ENCODE measurements at places on chromosomes 11 and 22.

DNA sequence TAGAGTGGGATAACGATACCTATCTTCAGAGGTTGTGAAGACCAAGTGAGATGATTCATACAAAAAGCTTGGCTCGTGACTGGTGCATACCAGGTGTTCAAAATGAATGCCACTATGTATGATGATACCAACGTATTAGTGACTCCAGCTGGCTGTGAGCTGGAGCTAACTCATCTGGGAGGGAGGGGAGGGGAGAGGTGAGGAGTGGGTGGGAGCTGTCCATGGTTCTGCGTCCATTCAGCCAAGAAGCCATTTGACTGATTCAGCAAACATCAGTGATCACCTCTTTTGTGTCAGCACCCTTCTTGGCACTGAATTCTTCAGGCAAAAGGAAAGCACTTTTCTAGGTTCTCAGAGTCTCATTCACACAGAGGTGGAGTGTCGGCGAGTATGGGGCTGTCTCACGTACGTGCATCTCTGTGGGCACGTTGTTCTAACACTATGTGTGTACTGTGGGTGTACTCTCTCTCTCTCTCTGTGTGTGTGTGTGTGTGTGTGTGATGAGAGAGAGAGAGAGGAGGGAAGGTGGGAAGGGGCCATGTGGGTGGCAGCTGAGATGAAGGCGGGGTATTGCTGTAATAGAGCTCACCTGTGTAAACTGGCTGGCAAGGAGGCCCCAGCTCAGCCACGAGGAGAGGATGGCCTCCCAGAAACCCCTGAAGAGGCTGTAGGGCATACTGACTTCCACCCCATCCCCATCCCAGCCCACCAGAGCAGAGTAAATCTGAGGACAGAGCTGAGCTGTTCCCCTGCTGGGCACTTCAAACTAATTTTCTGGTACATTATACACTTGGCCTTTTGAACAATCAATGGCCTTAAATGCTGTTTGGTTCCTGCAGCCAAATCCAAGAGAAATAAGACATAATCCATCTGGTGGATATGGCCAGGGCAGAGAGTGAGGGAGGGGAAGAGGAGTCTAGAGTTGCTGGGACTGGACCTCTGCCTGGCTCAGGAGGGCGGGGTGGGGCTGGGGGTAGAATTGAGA is 96.1 kb upstream of the THY1 start:
- DNase-seq: no peak

DNA sequence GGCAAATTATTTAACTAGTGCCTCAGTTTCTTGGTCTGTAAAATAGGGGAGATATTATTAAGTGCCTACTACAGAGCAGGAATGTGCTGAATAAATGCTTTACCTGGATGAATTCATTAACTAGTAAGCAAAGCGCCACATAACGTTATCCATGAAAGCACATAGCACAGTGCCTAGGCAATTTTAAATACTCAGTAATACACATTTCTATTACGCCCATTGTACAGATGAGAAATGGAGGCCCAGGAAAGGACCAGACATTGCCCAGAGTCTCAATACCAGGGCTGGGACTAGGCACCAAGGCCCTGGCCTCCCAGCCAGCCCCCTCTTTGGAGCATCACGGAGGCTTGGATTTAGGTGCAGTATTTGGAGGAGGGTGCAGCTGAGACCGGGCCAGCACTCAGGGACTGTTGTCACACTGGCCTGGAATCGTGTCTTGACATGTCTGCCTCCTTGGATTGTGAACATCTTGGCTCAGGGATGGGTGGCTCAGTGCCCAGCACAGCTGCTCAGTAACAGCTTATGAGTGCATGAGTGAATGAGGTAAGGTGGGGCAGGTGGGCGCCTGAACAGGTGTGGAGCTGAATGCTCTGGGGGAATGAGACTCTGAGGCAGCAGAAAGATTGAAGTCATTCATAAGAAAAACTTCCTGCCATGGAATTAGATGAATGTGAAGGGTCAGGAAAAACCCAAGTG is 42.1 kb upstream of the TPBGL start:
- no peak for DNase-seq

DNA sequence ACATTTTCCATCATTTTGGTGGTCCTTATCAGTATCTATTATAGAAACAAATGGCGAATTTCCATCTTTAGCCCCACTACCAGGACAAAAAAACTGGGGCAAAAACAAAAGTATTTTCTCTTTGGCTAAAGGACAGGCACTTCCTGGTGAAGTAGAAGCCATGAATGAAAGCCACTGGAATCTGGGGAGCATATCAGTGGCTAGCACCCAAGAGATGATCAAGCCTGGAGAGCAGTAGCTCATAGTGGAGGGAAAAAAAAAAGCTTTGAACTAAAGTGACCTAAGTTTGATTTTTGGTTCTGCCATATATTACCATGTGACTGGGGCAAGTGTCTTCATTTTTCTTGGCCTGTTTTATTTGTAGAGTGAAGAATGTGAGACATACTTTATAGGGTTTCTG is 272.3 kb downstream of the GUCY1A2 start:
- DNase-seq: no peak

DNA sequence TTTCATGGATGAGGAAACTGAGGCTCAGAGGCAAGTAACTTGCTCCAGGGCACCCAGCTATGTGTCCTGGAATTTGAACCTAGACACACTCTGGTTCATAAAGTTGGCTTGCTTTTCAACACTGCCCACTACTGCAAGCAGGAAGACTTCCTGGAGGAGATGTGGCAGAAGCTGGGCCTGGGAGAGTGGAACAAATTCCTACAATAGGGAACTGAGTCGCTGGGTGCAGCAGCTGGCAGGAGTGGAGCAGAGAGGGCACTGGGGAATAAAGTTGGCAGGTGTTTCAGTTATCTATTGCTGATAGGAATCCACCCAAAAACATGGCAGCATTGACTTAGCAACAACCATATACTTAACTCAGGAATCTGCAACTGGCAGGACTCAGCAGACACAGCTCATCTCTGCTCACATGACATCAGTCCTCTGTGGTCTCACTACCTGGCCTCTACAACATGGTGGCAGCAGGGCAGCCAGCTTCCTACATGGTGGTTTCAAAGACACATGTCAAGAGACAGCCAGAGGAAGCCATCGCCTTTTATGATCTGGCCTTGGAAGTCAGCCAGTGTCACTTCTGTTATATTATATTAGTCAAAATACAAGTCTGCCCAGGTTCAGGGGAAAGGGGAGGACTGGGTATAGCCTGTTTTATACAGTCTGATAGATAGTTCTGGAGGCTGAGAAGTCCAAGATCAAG is 10.6 kb upstream of the CARD10 start:
- no peak for DNase-seq

DNA sequence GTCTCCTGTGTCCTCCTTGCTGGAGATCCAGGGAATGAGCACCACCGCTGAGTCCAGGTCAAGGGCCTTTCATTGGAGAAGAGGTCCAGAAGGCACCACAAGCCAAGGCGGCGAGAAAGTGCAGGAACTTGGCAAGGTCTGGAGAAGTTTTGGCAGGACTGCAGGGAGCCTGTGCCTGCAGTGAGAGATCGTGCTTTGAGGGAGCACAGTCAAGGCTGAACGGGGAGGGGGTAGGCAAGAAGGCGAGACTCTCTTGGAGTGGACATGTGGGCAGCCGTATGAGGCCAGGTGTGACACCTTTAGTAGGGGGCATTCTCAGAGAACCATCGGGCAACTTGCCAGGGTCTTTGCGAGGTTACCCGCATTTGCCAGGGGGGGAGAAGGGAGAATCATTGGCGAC is 30.5 kb downstream of the LRRC10B start:
- no peak for DNase-seq

- no peak for DNase-seq
Observed at GRCh38 chr22:23278883-23279675, 98.8 kb downstream of the BCR start.

DNA sequence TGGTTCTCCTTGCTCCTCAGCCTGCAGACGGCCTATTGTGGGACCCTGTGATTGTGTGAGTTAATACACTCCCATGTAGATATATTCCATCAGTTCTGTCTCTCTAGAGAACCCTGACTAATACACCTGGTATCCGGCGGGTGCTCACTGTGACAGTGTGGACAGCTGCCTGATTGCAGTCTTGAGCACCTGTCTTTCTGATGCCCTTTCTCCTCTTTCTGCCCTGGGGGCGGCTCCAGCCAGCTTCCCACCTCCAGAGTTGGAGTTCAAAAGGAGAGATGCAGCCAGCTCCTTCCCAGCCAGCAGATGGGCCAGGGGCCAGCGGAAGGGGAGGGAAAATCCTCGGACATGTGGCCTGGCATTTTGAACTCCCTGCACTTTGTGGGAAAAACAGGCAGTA is 15.0 kb downstream of the SMIM38 start:
- no peak for DNase-seq

DNA sequence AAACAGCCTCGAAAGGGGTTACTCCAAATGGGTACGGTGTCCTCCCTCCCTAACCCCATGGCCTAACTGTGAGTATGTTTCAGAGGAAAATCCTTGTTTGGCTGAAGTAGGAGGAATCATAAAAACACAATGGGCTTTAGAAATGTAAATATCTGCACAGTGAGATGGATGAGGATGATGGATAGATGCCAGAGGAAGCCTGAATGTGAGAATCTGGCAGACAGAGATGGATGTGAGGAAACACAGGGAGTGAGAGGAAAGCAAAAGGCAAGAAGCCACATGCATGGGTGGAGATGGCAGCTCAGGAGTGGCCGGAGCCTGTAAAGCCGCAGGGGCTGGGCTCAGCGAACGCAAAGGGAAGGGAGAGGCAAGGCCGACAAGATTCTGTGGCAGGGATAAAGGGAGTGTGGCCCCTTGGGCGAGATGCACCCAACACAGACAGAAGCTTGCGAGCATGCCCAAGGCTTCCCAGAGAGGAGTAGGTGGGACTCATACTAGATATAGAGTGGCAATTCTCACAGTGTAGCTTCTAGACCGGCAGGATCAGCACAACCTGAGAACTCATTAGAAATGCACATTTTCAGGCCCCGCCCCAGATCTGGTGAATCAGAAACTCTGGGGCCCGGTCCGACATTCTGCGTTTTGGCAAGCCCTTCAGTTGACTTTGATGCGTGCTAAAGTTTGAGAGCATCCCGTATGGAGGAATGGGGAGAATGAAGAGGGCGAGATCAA is 237.3 kb upstream of the CADM1 start:
- no peak for DNase-seq
